Kidney tubule cell (primary cell): ENCODE measurements at places on chromosomes 3 and 15.
A peak's percentile ranks its signal among the peaks of the same experiment; 100 is the strongest.

DNA sequence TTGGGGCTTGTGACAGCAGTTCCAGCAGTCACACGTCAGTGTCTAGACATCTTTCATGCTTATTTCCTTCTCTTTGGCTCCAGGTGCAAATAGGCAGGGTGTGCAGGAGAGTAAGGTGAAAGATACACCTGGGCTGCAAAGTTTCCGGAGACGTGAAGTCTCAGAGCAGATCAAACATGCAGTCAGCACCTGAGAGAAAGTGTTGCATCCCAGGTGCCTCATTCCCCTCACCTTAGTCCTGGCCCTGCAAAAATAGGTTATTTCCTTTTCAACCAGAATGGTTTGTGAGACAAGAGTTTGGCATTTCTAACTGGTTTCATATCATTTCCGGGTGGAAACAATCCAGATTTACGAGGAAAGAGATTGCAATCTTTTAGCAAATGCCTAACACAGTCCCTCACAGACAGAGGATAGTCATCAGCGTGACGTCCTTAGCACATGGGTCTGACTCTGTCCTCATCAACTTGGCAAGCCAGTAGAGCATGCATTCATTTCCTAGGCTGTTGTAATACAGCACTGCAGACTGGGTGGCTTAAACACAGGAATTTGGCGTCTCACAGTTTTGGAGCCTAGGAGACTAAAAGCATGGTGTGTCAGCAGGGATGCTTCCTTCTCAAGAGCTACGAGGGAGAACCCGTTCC lies 58.2 kb upstream of the ARRDC4 start:
- peak; percentile 94 for DNase-seq

DNA sequence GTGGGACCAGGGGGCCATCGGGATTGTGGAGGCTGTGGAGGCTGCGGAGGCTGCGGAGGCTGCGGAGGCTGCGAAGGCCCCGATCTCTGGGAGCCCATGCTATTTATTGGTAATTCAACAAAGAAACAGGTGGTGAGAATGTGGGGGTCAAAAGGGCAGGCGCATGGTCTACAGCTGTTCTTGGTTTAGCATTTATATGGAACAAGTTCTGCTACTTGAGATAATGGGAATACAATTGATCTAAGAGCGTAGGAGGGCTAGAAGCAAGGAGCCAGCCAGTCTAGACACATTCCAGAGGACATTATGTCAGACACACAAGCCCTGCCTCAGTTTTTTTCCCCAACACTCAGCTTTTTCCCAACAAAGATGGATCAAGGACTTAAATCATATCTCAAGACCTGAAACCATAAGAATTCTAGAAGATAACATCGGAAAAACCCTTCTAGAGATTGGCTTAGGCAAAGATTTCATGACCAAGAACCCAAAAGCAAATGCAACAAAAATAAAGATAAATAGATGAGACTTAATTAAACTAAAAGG lies 20.1 kb downstream of the C3orf80 start:
- DNase-seq = no peak

DNA sequence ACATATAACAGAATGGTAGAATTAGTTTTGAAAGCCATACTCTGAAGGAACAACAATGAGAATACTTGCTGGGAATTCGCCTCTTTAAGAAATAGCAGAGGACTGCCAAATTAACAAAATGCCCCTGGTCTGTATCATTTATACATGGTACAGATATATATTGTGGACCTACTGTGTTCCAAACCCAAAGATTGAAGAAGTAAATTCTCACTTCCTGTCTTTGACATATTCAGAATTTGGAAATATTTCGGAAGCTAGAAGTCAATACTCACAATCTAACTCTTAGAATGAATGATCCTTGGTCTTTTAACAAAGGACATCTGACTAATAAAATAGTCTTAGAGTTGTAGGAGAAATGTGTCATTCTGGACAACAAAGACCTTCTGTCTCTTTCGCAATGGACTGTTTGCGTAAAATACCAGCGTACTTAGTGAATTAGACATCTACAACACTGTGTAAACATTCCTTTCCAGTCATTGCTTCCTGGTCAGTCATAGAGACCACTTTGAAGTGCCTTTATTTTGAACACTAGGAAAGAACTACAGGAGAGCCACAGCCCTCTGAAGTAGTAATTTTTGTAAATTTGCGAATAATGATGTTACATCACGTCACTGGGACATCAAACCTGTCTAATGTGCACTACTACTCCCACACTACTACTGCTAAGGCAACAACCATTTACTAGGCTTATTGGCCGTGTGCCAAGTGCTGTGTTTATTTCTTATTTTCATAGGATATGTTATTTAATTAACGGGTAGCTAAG lies 68.0 kb downstream of the CHL1 start:
- peak; percentile 94 for DNase-seq

DNA sequence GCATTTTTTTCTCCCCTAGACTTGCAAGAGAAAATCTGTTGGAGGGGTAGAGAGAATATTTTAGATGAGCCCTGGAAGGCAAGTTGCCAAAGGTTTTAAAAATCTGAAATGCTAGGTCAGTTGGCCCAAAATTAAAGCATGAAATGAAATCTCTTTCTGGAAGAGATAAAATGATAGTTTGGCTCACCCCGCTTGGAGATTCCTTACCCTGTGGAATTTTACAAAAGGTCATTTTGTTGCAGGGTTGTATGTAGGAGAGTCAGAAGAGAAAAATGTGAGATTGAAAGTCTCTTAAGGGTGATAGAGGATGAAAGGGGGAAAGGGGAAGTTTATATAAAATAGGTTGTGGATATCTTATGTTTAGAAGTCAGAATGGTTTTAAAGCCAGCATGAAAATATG lies 277.8 kb downstream of the CD47 start:
- no peak for DNase-seq

GRCh38 chr3:49600781-49601180 lies 46.5 kb downstream of the BSN start:
- peak; percentile 84 for DNase-seq

DNA sequence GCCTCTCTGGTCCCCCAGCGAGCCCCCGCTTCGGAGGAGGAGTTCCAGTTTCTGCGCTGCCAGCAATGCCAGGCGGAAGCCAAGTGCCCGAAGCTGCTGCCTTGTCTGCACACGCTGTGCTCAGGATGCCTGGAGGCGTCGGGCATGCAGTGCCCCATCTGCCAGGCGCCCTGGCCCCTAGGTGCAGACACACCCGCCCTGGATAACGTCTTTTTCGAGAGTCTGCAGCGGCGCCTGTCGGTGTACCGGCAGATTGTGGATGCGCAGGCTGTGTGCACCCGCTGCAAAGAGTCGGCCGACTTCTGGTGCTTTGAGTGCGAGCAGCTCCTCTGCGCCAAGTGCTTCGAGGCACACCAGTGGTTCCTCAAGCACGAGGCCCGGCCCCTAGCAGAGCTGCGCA lies 3.5 kb downstream of the PML start:
- DNase-seq = no peak

- no peak for DNase-seq
Observed at GRCh38 chr15:40130799-40131502, 22.3 kb upstream of the BMF start.

DNA sequence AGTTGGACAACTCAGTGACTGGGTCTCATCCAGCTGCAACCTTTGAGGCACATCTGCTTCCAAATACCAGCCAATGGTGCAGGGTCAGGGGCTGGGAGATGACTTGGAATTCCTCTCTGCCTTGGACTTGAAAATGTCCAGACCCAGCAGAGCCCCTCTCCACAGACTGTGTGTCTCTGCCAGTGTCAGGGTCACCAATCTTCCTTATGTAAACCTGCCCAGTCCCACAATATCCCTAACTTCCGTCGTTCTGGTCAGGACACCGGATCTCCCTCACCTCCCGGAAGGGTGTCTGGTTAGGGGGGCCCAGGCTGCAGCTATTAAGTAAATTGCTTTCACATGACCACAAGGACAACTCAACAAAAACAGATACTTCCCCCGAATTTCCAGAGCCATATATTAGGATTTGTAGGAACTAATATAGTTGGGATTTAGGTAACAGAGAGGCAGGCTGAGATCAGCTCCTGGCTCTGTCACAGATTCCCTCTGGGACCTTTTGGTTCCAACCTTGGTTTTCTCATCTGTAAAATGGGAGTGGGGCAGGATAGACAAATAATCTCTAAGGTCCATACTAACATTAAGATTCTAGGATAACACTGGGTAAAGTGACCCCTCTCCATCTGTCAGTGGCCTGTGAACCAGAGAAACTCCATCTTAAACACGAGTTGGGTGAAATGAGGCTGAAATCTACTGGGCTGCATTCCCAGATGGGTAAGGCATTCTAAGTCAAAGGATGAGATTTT lies 30.8 kb downstream of the IGDCC3 start:
- DNase-seq = no peak

GRCh38 chr15:78079298-78080087 lies 2.0 kb upstream of the TBC1D2B start:
- no peak for DNase-seq

GRCh38 chr15:100141311-100142001 lies 200.3 kb downstream of the ADAMTS17 start:
- DNase-seq = no peak

DNA sequence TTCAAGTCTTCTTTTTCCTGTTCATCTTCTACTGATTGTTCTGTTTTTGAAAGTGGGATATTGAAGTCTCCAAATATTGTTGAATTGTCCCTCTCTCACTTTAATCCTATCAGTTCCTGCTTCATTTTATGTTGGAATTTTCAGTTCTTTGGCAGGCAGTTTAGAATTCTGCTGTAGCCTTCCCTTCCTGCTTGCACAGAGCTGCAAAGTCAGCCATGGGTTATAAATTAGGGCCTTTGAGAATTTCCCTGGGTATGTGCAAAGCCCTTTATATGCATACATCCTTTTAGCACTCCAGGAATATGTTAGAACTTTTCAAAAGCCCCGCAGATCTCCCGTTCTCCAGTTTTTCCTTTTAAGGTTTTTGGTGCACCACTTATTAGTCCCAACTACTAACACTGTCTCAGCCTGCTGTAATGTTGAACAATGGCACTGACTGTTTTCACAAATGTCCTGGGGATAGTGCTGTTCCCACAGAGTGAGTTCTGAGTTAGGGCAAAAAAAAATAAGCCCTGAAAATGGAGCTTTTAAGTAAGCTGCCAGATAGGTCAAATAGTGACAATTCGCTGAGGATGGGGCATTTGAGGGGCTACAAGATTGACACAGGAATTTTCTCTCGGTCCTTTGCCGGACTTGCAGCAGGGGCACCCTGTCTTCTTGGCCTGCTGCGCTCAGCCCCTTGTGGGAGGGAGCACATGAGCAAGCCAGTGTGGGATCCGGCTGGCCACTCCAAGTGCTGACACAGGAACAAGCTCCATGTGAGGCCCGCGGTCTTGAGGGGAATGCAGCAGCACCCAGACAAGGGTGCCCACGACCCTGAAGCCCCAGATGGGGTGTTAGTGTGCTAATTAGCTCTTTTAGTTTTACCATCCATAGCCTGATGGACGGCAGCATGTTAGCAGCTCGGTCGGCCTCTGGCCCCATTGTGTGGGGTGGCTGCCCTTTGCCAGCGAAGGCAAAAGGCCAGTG lies 96.0 kb downstream of the VPS8 start:
- DNase-seq = no peak

DNA sequence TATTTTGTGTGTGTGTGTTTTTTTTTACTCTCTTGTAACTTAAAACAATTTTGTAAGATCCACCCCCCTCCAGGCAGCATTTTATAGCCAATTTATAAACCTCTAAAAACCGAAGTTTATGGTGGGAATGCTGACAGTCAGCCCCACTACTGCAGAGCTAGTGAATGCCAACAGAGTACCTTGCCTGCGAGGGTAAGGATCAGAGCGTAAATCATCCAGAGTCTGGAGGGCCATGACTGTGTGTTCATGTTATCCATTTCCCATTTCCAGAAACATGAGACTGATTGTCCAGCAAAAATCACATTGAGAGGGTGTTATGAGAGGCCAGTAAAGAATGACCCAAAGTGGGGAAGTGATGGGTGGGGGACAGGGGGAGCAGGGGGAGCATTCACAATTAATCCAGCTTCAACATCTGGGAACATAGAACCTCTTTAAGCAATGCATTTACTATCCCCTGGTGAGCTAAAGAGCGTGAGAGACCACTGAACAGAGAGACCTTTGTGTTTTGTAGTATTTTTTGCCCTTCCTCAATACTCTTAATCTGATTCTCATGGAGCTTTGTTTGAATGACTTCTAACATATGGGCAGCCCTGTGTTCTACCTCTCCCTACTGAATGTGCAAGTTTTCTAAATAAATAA lies 464.5 kb downstream of the RBMS3 start:
- DNase-seq = no peak

DNA sequence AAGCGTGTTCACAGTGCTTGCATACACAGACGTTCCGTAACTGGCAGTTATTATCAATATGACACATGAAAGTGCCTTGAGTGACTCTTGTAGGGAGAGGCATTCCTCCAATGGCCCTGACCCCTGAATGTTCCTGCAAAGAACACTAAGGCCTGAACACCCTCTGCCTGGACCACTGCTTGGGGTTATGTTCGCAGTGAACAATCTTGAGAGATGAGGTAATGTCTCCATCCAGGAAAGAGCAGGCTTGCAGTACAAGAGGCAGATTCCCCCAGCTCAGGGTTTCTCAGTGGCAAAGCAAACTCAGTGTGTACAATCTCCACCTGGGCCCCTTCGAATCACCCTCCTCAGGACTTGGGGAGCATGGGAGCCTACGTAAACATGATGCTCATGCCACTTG lies 324.6 kb downstream of the MAGI1 start:
- DNase-seq = peak; percentile 58

GRCh38 chr3:109702252-109702651 lies 364.9 kb upstream of the DPPA4 start:
- DNase-seq = peak; percentile 59

DNA sequence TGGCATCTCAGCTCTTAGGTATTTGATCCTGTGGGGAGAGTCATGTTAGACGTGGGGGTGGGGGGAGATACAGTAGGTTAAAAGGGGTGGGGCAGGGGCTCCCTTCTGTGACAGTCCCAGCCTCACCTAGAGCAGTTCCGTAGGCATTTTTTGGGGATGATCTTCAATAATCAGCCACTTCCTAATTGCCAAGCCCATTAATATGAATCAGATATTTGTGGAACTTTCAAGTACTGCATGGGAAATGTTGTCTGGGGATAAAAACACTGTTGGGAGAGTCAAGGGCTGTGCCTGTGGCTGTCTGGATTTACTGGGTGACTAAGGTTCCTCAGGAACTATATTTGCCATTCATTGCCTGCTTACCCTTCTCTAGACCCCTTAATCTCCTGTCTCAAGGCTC lies 9.5 kb downstream of the C3orf52 start:
- DNase-seq = peak; percentile 56

- no peak for DNase-seq
Observed at GRCh38 chr3:47406762-47407149, 25.9 kb downstream of the PTPN23 start.

- peak; percentile 16 for DNase-seq
Observed at GRCh38 chr15:100020189-100020588, 287.0 kb upstream of the LYSMD4 start.

- DNase-seq = peak; percentile 5
Observed at GRCh38 chr3:140710711-140711389, 33.0 kb downstream of the TRIM42 start.

- peak; percentile 32 for DNase-seq
Observed at GRCh38 chr3:106120356-106120755, 251.5 kb upstream of the CBLB start.

GRCh38 chr3:62169906-62170660 lies 203.3 kb downstream of the FEZF2 start:
- DNase-seq = peak; percentile 54
